ENCODE measurements at places on chromosomes 4 and X.
A peak's percentile ranks its signal among the peaks of the same experiment; 100 is the strongest.

GRCh38 chrX:150074175-150074574 lies 135.9 kb upstream of the EOLA2 start:
- DNase-seq = no peak

DNA sequence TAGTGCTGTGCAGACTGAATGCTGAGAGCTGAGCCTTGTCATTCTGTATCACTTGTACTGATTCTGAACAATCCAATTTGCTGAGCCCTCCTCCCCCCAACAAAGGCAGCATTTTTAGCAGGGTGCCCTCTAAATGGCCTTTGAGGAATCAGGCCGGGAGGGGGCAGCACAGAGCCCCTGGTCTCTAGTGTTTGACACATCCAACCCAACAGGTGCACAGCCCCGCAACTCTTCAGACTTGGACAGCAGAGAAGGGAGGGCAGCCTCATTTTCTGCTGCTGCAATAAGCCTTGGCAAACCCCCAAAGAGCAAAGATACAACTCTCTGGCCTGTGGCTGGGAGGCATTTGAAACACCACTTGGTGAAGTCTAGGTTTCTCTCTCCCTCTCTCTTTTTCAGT lies 3.4 kb downstream of the ATP1B4 start:
- DNase-seq = peak; percentile 26

- DNase-seq = no peak
These were observed 32.5 kb upstream of the ELF2 start for GRCh38 chr4:139209470-139210063.

DNA sequence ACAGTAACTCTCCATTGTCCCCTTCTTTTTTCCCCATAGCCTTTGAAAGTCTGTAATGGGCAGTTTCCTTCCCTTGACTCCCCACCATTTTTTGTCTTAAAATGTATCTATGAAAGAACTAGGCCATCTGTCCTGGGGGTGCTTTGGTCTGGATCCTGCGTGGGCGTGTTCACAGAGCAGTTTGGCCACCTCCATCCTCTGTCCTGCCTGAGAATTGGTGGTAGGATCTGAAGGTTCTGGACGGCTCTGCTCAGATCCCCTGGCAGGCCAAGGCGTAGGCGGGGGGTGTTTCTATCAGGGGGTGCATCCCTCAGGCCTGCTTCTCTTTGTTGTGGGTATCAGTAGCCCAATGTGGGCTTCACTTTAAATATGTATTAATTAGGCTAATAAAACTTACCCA lies 107.1 kb downstream of the FAM193A start:
- DNase-seq = no peak

GRCh38 chr4:61824454-61824853 lies 624.3 kb downstream of the ADGRL3 start:
- DNase-seq = no peak

GRCh38 chrX:1093586-1094421 lies 118.6 kb downstream of the CRLF2 start:
- DNase-seq = no peak

DNA sequence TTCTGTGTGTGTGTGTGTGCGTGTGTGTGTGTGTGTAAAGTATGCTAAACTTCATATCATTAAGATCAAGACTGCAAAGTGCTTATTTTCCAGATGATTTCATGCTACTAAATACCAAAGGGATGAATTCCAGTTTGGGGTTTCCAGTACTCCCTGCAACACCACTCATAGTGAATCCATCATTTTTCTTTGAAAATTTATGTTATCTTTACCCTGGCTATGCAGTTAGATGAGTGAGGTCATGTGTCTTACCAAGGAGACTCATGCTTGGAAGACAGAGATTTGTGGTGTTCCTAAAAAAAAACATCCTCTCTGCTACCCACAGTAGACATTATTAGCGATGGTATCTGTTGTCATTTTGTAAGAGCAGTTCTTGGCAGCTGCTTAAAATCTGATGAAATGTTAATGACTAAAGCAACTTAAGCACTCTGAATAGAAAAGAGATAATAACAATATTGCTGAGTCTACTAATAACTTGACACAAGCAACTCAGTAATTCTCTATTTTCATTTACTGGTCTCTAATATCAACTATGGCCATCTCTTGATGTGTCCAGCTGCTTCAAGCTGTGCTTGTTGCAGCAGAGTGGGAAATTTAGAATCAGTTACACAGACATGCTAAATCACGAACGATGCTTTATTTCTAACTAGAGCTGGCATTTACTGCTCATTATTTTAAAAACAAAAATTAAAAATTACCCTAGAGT lies 1953.0 kb upstream of the IGFBP7 start:
- no peak for DNase-seq

GRCh38 chrX:102767287-102767686 lies 46.7 kb downstream of the GPRASP3 start:
- DNase-seq = no peak

- no peak for DNase-seq
These were observed 65.2 kb upstream of the TENT5D start for GRCh38 chrX:80354966-80355465.

- DNase-seq = no peak
These were observed 1877.2 kb downstream of the PCDH7 start for GRCh38 chr4:32597354-32597753.
